ENCODE measurements at places on chromosomes 12 and 14. TPM values are rescaled to one million over a fixed set of nuclear protein-coding genes. Genes with fewer than 3 reads are reported as not detected.

The MSI1 gene
- 23.8 TPM for polyA plus RNA-seq

The CLEC1B gene
- 0.87 TPM for polyA plus RNA-seq

The LRRIQ1 gene
- polyA plus RNA-seq = 27.8 TPM

The SLC7A7 gene
- 86.4 TPM for polyA plus RNA-seq

The KRT72 gene
- polyA plus RNA-seq = not detected

The ZNF605 gene
- 22.6 TPM for polyA plus RNA-seq

The CACNA2D4 gene
- 2.6 TPM for polyA plus RNA-seq

The TPPP2 gene
- 4.0 TPM for polyA plus RNA-seq

The ESRRB gene
- polyA plus RNA-seq = 6.8 TPM

The TSPAN8 gene
- polyA plus RNA-seq = 39.9 TPM

The ZFHX2 gene
- polyA plus RNA-seq = 5.3 TPM

The IRAK3 gene
- 3.9 TPM for polyA plus RNA-seq

The JPH4 gene
- 10.7 TPM for polyA plus RNA-seq

The AP4S1 gene
- polyA plus RNA-seq = 18.0 TPM

The BCL2L14 gene
- 0.58 TPM for polyA plus RNA-seq

The HCAR2 gene
- 0.57 TPM for polyA plus RNA-seq

The KRT2 gene
- not detected for polyA plus RNA-seq

The RDH12 gene
- polyA plus RNA-seq = 0.62 TPM

The NOS1 gene
- 0.78 TPM for polyA plus RNA-seq

The CCDC197 gene
- not detected for polyA plus RNA-seq

The SYT10 gene
- polyA plus RNA-seq = 0.85 TPM

The TMEM63C gene
- 1.4 TPM for polyA plus RNA-seq

The OAS2 gene
- polyA plus RNA-seq = 7.6 TPM

The ADAMTS20 gene
- 1.2 TPM for polyA plus RNA-seq

The SOAT2 gene
- polyA plus RNA-seq = 1.2 TPM

The MAP1LC3B2 gene
- 7.9 TPM for polyA plus RNA-seq
